ENCODE measurements at places on chromosomes 7 and 10. TPM values are rescaled to one million over a fixed set of nuclear protein-coding genes. Genes with fewer than 3 reads are reported as not detected.

MKI67 gene
- total RNA-seq = 58.9 TPM

GPR85 gene
- not detected for total RNA-seq

DYNC1I1 gene
- 0.15 TPM for total RNA-seq

SPDYE3 gene
- not detected for total RNA-seq

GIMAP1 gene
- not detected for total RNA-seq

PDCD4 gene
- 25.1 TPM for total RNA-seq

LRRC18 gene
- total RNA-seq = not detected

TUBGCP2 gene
- total RNA-seq = 42.1 TPM

BCAP29 gene
- 39.6 TPM for total RNA-seq

ASB4 gene
- 0.15 TPM for total RNA-seq

All from A549 treated with AZD2906 at 1 μM for 4 hours (cell line).